Astrocyte of the spinal cord (primary cell): ENCODE measurements at places on chromosomes 12 and 14.

GRCh38 chr12:3728686-3729085 is 24.2 kb downstream of the CRACR2A start:
- DNase-seq, result no peak

DNA sequence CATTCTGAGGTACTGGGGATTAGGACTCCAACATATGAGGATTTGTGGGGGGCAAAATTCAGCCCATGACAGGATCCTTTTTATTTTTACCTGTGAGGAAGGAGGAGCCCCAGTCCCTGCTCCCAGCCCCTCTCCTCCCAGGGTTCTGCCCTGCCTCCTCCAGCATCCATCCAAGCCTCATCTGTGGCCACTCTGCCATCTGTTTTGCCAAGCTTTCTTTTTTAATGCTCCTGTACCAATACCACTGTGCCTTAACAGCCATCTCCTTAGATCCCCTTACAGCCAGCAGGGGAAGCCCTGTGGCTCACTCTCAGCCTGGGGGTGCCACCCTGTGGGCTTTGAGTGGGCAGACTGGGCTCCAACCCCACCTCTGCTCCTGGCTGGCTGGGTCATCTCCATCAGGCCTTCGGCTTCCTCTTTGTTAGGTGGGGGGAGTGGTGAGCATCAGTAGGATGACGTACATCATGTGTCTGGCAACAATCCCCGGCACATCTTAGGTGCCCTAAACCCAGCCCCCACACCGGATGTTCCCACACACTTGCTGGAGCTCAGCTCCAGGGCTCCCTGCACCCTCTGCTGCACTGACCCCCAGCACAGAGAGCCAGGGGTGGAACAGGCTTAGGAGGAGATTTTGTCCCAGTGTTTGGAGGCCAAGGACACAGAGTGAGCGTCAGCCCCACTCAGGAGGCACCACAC is 40.2 kb downstream of the CYP46A1 start:
- DNase-seq, result no peak

DNA sequence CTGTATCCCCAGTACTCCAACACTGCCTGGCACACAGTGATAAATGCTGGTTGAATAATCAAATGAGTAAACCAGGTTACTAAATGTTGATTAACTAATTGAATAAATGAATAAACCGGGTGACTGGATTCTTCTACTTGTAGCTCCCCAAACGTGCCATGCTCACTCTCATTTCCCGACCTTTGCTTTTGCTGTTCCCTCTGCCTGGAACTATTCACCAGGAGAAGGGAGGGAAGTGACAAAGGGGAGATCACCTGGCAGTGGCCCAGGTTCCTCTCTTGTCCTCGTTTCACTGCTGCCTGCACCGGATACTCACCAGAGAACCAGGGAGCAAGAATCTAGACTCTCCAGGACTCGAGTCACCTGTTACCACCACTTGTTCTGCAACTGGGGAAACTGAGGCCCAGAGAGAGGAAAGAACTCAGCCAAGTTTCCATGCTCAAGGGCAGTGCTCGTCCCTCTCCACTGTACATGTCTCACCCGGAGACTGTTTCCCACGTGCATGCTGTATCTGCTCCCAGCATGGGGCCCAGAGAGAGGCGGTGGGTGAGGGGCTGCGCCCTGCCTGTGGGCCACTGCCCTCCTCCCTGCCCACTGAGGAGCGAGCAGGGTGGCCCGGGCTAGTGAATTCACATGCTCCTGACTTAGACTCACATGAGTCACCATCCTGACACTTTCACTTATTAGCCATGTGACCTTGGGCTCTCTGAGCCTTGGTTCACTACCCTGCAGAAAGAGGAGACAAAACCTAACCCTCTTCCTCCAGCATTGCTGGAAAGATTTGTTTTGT is 17.7 kb upstream of the POP5 start:
- no peak for DNase-seq

DNA sequence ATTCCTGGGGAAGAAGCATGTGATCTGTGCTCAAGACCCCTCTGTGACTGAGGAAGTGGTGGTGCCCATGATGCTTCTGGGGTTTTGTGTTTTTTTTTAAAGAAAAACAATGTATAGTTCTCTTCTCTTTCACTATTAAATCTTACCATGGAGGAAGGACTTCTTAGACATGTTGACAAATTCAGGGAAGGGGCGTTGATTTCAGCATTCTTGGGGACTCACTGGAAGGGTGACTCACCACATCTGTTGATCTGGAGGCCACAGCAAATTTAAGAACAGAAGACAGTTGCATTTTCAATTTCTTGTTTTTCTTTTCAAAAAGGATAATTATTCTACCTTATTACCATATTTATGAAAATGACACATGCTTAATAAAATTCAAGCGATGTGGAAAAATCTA is 152.9 kb upstream of the RTL1 start:
- DNase-seq, result no peak

GRCh38 chr14:51978681-51979085 is 10.7 kb upstream of the RTRAF start:
- no peak for DNase-seq

DNA sequence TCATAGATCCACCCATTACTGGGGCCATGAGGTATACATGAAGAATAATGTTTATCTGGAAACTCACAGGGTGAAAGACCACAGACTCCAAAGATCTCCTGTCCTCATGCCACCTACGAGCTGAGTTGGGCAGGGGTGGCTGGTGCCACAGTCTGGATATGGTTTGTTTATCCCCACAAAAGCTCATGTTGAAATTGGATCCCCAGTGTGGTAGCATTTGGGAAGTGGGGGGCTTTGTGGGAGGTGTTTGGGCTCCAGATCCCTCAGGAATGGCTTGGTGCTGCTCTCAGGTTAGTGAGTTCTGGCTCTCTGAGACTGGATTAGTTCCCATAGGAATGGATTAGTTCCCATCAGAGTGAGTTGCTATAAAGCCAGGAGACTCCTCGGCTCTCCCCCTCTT is 192.3 kb upstream of the FSCB start:
- no peak for DNase-seq

DNA sequence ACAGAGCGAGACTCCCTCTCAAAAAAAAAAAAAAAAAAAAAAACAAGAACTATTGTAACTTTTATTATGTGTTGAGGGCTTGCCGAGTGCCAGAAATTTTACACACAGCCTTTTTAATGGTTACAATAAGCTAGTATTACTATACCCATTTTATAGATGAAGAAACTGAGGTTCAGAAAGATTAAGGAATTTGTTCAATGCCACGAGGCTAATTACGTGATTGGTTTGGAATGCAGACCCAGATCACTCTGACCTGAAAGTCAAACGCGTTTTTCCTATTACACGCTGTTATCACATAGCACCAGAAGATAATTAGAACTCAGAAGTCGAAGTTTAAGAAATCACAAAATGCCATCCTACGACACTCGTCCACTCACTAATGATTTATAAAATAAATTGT is 48.9 kb upstream of the RAP1B start:
- DNase-seq, result no peak

GRCh38 chr12:46131732-46132469 is 136.9 kb downstream of the SLC38A1 start:
- DNase-seq, result no peak

GRCh38 chr12:112823582-112824149 is 32.1 kb downstream of the RPH3A start:
- no peak for DNase-seq

DNA sequence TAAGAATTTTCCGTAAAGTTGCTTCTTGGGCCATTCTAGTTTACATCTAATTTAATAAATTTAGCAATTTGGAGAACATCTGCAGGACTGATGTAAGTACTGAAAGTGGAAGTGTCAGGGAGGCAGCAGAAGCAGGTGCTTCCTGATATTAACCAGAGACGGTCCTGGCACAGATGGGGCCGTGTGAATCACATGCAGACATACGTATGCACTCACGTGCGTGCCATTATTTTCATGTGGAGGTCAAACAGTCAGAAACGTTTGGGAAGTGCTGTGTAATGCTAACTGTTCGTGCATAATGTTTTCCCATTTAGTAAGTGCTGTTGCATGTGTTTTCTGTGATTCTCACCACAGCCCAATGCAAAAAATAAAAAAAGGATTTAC is 87.8 kb upstream of the DYNC1H1 start:
- DNase-seq, result no peak

DNA sequence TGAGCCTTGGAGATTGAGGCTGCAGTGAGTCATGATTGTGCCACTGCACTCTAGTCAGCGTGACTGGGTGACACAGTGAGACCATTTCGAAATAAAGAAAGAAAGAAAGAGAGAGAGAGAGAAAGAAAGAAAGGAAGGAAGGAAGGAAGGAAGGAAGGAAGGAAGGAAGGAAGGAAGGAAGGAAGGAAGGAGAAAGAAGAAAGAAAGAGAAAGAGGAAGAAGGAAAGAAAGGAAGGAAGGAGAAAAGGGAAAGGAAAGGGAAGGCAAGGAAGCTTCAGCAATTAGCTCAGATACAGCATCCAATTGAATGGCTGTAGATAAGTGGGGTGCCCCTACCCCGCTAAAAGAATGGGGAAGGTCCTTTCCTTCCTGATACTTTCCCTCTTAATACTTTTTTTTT is 9.5 kb upstream of the NAA30 start:
- DNase-seq, result no peak

DNA sequence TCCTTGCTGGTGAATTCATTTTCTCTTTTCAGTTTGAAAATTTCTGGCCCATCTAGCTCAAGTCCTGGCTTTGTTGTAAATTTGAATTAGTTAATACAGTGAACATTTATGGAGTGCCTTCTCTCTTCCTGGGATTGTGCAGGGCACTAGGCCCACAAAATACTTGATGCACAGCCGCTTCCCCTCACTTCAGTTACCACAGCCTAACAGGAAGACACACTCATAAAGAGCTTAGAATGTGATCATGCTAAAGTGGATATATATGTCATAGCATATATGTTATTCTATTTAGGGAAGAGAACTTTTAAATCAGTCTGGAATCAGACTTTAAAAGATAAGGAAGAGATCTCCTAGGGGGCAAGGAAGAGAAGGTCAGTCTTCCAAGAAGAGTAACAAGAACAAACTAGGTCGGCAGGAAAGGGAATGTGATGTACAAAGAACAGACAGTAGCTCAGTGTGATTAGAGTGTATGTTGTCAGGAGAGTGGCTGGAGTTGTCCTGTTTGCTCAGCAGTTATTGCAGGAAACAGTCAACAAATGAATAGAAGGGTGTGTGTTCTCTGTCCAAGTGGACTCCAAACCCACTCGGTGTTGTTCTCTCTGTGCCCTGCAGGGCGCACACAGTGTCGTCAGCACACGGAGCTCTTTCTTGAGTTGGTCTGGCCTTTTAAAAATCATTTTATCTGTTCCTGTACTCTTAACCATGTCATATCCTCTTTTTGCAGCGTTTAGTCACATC is 74.4 kb downstream of the DAAM1 start:
- no peak for DNase-seq

- DNase-seq, result no peak
These were observed 328.1 kb downstream of the ALG10 start for GRCh38 chr12:34350092-34351041.

DNA sequence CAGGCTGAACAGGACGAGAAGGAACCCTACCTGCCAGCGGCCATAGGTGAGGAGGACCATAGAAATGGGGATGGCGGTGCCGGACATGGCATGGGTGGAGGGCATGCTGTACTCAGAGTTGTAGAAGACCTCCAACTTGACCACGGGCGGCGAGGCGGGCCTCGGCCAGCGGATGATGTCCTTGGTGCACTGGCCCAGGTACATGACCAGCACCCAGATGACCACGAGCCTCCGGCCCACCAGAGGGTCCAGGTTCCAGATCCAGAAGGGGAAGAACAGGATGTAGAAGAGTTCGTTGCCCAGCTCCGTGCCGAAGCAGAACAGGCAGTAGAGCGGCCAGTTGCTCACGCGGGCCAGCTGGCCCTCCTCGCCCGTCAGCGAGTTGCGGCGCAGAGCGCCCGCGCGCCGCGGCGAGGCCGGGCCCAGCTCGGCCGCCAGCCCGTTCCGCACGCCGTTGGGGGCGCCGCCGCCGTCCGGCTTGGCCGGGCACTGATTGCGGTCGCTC is 582 bp downstream of the SGPP1 start:
- peak; percentile 29 for DNase-seq

DNA sequence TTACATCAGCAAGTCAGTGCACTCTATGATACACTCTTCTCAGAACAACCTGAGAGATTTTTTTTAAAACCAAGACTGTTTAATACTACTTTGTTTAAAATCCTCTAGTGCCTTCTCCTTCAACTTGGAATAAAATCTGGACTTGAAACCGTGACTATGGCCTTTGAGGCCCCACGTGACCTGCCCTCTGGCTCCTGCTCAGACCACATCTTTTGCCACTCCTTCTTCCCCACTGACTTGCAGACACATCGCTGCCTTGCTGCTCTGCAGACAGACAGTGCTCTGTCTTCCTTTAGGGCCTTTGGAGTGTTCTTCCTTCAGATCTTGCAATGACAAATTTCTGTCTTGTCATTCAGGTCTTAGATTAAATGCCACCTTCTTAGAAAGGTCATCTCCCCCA is 48.5 kb downstream of the TTC8 start:
- no peak for DNase-seq

GRCh38 chr12:54025499-54026405 is 2.5 kb upstream of the HOXC6 start:
- DNase-seq, result no peak

- DNase-seq, result no peak
These were observed 383.3 kb upstream of the DDHD1 start for GRCh38 chr14:53536446-53536845.

GRCh38 chr12:19689226-19689625 is 249.9 kb downstream of the AEBP2 start:
- DNase-seq, result no peak

DNA sequence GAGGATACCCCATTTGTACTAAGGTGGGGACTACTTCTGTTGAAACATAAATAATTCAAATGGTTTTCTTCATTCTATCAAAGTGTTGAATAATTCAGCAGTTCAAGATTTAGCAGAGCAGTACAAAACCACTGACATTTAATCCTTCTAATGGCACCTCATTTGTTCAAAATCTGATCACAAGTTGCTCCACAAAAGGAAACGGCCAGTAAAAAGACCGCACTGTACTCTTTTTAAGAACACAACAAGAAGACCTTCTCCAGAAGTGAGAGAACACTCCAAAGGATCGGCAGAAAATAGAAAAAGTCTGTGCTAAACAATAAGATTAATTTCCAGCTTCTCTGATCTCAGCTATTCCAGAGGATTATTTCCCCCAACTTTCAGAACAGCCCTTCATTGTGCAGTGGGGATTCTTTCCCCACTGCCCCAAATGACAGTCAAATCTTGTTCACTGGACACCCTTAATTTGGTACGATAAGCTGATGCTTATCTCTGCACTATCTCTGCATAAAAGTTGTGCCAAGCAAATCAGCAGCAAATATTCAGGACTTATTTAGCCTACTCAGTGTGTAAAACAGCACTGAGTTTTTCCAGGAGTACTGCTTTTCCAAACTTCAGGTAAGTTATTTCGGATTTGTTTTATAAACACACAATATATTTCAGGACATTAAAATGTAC is 5.2 kb downstream of the MPHOSPH9 start:
- no peak for DNase-seq

- no peak for DNase-seq
These were observed 1217.4 kb upstream of the FLRT2 start for GRCh38 chr14:84312551-84312950.
